ENCODE measurements at places on chromosomes 2 and 18.

GRCh38 chr2:40213071-40213470 is 238.8 kb downstream of the SLC8A1 start:
- DNase-seq = no peak

DNA sequence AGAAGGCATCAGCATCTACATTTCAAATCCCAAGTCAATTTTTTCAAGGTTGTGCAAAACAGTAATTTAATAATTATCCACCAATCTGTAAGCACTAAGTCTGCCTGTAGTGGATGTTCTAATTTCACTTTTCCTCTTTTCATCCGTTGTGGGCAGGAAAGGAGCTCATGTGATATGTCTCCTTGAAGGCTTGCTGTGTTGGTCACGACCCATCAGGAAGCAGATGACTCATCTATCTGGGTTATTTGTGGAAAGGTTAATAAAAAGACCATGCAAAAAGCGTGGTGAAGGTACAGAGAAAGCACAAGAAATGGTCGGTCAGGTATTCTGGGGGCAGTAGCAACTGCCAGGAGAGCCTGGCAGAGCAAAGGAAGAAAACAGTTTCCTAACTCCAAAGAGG is 476.7 kb upstream of the RAB6C start:
- DNase-seq = no peak

GRCh38 chr2:241618296-241618805 is 18.6 kb downstream of the THAP4 start:
- DNase-seq = no peak

- DNase-seq = no peak
Observed at GRCh38 chr2:167318581-167318980, 430.3 kb downstream of the XIRP2 start.

DNA sequence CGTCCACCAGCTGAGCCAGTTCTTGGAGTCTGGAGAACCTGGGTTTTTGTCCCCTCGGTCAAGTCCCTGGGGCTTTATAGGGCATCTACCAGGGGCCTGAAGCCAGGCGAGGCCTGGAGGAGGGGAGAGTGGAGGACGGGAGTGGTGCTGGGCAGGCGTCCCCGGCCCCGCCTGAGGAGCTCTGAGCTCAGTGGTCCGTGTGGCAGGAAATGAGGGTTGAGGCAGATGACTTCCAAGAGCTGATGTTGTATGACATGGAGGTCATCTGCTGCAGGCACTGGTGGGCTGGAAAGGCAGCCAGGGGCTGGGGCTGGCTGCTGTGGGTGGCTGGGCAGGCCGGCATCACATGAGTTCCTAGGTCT is 118.5 kb upstream of the HS6ST1 start:
- DNase-seq = no peak

DNA sequence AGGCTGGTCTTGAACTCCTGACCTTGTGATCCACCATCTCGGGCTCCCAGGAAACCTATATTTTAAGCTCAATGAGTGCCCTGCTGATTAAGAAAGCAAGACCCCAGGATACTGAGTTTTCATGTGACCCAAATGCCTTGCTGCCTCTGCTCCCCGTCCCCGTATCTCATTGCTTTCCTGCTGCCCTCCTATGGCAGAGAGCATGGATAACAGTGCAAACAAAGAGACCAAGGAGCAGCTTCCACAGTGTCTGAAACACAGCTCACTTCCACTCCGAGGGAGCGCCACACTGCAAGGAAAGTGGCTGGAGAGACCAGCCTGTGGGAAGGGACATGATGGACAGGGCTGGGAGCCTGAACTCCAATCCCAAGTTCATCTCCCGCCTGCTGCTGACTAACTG is 246.8 kb downstream of the TMEM182 start:
- no peak for DNase-seq

DNA sequence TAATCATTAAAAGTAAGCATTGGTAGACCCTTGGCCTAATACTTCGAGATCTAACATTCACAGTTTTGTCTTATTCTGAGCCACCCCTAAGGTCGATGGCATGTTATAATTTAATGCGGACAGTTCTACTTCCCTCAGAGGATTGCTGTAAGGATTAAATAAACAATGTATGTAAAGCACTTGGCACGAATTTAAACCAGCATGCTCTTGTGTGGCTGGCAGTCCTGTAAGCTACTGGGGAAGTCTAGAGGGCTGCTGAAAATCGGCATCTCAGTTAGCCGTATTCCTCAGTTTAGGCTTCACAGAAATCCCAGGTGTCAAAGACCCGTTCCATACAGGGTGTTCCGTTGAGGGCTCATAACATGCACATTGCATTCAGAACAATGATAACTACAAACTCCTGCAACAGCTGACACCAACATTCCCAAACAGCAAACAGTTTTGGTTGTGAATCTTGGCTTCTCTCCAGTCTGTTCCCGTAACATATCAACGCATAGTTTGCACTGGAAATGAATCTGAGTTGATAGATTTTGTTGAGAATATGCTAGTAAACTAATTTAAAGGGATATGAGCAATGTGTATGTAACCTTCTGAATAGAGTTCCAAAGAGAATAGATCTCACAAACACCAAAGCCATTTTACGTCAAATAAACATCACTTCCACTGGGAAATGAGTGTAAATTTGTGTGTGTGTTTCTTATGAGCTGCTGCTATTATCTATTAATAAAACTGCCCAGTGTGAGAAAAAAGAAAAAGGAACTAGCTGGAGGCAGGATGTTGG is 52.2 kb upstream of the ACKR3 start:
- DNase-seq = no peak

DNA sequence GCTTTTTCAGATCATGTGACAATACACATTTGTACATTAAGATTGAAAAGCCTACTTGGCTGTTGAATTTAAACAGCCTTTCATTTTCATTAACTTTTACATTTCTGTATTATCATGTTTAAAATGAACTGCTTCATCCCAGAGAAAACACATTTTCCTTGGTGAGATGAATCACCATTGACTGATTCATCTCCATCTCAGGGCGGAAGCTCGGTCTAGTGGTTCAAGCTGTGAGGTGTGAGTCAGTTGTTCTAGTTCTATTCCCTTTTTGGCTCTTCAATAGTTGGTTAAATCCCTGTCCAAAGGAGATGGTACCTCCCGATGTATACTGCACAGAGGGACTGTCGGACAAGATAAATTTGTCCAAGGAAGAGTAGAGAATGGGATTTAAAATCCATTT is 189.7 kb downstream of the ADCYAP1 start:
- DNase-seq = no peak

DNA sequence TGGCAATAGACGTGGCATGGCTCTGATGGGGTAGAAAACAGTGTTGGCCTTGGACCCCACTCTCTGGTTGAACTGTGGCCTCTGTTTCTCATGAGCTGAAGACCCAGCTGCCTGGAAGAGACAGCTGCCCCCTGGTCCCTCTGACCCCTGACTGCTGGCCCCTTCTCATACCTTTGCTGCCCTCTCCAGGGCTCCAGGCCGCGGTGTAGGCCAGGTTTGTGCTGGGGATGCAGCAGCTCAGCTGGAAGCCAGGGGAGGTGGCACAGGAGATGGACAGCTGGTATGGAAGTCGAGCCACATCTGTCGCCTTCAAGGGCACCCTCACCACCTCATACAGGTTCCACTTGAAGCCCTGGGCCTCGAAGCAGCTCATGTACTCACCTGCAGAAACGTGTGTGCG is 31.7 kb upstream of the SELENOI start:
- DNase-seq = no peak

DNA sequence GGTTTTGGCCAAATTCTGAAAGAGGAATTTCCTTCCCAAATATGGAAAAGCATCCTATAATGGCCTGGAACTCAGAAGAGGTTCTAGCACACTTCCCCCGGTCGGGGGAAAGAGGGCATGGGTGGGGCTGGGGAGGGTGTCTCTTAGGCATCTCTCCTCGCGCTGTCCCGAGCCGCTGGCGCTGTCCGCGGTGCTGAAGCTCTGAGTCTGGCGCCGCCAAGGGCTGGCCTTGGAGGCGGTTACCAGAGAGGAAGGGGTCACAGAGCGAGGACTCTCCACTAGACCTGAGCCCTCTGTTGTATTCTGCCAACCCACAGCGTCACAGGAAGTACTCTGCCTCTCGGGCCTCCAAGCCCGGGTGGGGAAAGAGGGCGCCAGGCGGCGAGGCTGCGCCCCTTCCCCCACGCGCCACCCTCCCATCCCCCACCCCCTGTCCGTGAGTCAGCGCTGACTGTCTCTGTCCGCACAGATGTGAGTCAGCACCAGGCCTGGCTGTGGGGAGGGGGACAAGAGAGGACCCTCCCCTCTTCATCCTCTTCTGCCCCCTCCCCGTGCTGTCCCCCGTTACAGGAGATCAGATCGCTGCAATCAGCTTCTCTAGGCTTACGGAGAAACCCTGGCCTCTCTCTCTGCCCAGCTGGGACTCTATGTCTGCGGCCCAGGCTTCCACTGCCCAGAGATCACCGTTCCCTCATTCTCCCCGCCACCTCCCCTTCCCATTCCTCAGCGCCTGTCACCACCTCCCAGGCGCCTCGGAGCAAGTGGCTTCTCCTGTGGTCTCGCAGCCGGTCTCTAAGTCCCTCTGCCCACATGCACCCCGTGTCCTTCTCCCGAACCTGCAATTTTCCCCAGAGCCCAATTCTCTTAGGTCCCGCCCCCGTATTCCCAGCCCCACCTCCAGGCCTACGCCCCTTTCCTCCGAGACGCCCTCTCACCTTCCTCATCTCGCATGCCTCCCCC is 779 bp downstream of the PTPRN start:
- peak; percentile 86 for DNase-seq

DNA sequence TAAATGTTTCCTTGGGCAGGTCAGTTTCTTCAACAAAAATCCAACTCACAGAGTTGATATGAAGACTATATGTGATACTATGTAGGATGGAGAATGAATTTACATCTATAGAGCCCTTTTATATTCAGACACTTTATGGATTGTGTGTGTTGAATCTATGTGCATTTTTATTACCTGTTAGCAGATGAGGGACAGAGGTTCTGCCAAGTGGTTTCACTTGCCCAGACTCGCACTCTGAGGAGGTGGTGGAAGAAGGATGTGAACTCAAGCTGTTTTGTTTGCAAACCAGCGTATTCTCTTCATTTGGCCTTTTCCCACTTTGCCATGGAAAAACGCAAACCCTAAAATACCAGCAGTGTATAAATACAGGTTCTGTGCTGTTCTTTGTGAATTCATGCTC is 237.6 kb downstream of the TDRD15 start:
- DNase-seq = no peak
